ENCODE measurements at places on chromosomes 6 and 20. TPM values are rescaled to one million over a fixed set of nuclear protein-coding genes. Genes with fewer than 3 reads are reported as not detected.

The SIRPA gene
- polyA plus RNA-seq, result 27.8 TPM

DNA sequence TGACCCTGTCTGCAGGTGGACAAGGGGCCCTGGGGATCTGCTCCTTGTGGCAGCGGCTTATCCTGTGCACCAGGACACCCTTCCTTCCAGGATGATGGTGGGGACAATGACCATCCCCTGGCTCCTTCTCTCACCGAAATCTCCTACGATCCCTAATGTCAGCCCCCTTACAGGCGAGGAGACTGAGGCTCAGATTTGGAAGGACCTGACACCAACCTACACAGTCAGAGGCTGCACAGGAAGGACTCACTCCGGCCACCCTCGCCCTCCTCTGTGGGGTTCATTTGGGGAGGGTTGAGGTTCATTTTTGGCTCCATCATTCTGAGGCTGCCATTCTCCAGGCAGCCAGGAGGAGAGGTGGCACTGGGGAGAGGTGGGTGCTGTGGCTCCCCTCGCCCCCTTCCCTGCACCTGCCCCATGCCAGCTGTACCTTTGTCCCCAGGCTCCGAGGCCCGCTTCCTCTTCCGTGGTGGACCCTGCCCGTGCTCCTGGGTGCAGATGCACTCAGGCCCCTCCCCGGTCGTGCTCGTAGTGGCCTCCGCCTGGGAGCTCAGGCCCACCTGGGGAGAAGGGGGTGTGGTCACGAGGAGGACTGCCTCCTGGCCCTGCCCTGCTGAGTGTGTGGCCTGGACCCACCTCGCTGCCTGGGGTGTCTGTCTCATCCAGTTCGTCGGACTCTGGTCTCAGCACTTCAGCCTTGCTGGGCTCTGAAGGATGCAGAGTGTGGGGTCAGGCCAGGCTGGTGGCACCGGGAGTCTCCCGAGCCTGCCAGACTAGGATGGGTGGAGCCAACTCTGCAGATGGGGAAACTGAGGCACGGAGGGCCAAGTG lies 5.3 kb upstream of the CABLES2 start:
- DNase-seq, result no peak

GRCh38 chr6:64439274-64439673 lies 803.7 kb downstream of the PHF3 start:
- no peak for DNase-seq

GRCh38 chr6:62528894-62529526 lies 243.0 kb upstream of the KHDRBS2 start:
- DNase-seq, result no peak

DNA sequence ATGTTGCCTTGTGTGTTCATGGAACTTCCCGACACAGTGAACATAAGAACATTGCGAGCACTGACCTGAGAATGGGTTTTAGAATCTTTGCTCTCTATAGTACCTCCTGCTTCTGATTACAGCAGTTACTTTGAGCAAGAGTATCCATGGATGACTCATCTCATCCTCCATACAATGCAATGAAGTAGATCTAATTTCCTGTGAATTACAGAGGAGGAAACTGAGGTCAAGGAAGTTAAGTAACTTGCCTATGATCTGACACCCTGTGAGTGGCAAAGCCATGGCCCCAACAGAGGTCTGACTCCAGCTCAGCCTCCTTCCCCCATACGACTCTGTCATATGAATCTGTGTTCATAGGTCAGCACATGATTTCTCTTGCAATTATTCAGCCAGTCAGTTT lies 518.1 kb downstream of the TFAP2A start:
- DNase-seq, result no peak
